IMR-90 (cell line): ENCODE measurements at places on chromosomes 12 and 14. TPM values are rescaled to one million over a fixed set of nuclear protein-coding genes. Genes with fewer than 3 reads are reported as not detected.

- DNase-seq, result no peak
- no peak overlapping the region for H3K4me3 ChIP-seq
- H3K27me3 ChIP-seq, result no peaks in the 10 kb centered on the region
- no peaks in the 10 kb centered on the region for H3K4me1 ChIP-seq
- H3K36me3 ChIP-seq, result peaks cover 26% of the 10 kb centered on the region
- H3K27ac ChIP-seq, result no peak overlapping the region
Measured at GRCh38 chr12:870378-870777, 79.1 kb downstream of the RAD52 start.

- no peak overlapping the region for H3K4me3 ChIP-seq
- H3K27ac ChIP-seq, result no peak overlapping the region
- peaks cover 26% of the 10 kb centered on the region for H3K36me3 ChIP-seq
Measured at GRCh38 chr14:69234106-69234505, 25.9 kb upstream of the GALNT16 start.

DNA sequence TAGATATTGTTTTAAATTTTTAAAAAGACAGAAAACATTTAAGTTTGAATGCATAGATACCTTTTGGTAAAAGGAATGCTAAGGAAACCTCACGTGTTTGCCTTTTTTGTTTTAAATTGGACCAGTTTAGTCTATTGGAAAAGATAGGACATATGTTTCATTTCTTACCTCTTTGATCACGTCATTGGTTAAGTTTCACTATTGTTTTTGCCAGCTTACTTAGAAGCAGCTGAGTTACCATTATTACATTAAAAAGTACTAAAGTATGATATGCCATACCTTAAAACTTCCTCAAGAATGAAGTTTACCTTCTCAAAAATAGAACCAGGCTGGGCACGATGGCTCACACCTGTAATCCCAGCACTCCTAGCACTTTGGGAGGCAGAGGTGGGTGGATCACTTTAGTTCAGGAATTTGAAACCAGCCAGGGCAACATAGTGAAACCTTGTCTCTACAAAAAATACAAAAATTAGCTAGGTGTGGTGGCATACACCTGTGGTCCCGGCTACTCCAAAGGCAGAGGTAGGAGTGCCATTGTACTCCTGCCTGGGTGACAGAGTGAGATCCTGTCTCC, 54.4 kb downstream of the SRGAP1 start:
- no peak overlapping the region for H3K4me3 ChIP-seq
- no peak overlapping the region for H3K27ac ChIP-seq
- DNase-seq, result no peak
- H3K27me3 ChIP-seq, result no peaks in the 10 kb centered on the region
- peaks cover 10% of the 10 kb centered on the region for H3K4me1 ChIP-seq
- H3K36me3 ChIP-seq, result no peaks in the 10 kb centered on the region

DNA sequence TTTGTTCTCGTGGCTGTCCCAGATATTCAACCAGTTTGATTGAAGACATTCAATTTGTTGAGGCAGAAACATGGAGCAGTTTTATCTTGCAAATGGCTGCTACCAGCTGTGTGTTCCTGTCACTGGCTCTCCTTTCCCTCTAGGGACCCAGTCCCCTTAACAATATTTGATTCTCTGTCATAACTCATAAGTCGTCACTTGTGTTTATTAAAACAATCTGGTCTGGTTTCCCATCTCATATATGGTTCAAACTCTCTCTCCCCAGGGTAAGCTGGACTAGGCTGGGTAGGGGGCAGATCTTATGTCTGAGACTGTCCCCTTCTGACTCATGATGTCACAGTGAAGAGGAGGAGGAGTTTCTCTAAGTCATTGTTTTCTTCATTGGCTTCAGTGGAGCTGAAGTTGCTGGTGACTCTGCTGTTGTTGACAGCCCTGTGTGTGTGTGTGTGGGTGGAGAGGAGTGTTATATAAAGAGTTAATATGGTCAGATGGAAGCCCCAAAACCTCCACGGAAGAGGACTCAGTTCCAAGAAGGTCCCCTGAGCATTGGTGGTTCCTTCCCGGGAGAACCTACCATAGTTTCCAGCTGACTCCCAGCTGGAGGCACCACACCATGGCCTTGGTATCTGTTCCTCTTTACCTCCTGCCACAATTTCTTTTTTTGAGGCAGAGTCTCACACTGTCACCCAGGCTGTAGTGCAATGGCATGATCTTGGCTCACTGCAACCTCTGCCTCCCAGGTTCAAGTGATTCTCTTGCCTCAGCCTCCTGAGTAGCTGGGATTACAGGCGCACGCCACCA, 16.1 kb upstream of the GNG2 start:
- peaks cover 3% of the 10 kb centered on the region; the same call in 1 of the 2 replicates for H3K4me1 ChIP-seq
- H3K36me3 ChIP-seq, result no peaks in the 10 kb centered on the region
- no peak overlapping the region for H3K27ac ChIP-seq
- H3K27me3 ChIP-seq, result no peaks in the 10 kb centered on the region

DNA sequence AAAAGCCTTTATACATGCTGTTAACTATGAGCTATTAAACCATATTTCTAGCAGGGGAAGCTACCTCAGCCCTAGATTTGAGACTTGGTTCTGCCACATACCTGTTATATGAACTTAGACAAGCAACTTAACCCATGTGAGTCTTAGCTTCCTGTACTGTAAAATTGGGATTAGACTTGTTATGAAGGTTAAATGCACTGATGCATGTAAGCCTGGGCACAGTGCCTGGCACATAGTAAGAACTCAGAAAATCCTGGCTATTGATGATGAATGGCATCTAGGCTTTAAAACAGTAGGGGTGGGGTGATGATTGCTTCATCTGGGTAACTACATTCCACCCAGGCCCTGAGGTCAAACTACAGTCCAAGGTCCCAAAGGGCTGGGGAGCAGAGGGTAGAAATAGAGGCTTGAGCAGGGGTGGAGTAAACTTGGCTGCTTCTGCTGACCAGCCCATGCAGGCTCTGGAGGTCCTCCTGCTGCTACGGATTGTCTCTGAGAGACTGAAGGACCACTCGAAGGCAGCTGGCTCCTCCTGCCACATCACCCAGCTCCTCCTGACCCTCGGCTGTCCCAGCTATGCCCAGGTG, 11.3 kb downstream of the ESPL1 start:
- DNase-seq, result no peak
- peaks cover 18% of the 10 kb centered on the region for H3K36me3 ChIP-seq
- no peaks in the 10 kb centered on the region for H3K27me3 ChIP-seq
- H3K27ac ChIP-seq, result no peak overlapping the region

- H3K4me1 ChIP-seq, result no peaks in the 10 kb centered on the region
- no peak for DNase-seq
- no peak overlapping the region for H3K4me3 ChIP-seq
- H3K36me3 ChIP-seq, result no peaks in the 10 kb centered on the region
- no peaks in the 10 kb centered on the region for H3K27me3 ChIP-seq
Measured at GRCh38 chr14:48005986-48006385, 330.6 kb upstream of the MDGA2 start.

- no peaks in the 10 kb centered on the region for H3K36me3 ChIP-seq
- peak; percentile 7 for DNase-seq
- H3K4me3 ChIP-seq, result peak overlapping the region; percentile 99
- peak overlapping the region; percentile 97 for H3K27ac ChIP-seq
- no peaks in the 10 kb centered on the region for H3K27me3 ChIP-seq
Measured at GRCh38 chr12:123363390-123363739, 1.3 kb downstream of the SBNO1 start.

- H3K27ac ChIP-seq, result no peak overlapping the region
- H3K4me1 ChIP-seq, result no peaks in the 10 kb centered on the region
- DNase-seq, result no peak
- H3K4me3 ChIP-seq, result no peak overlapping the region
- peaks cover 4% of the 10 kb centered on the region for H3K27me3 ChIP-seq
- H3K36me3 ChIP-seq, result no peaks in the 10 kb centered on the region
Measured at GRCh38 chr12:94813314-94813713, 163.0 kb upstream of the TMCC3 start.

DNA sequence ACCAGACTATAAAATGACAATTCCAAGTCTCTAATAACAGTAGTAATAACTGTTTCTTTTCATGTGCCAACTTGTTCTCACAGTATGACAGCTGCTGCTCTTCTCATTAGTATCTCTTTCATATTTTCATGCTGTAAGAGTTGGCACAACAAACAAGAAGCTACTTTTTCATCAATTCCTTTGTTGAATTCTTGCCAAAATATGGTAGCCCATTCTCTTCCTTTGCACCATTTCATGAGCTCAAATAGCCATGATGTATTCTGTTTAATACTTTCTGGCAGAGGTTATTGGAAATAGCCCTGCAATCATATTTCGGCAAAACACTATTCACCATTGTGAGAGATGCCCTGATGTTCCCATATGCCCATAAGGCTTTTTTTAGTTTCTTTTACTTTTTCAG, 1100.7 kb downstream of the TRHDE start:
- no peaks in the 10 kb centered on the region for H3K27me3 ChIP-seq
- H3K27ac ChIP-seq, result no peak overlapping the region
- H3K36me3 ChIP-seq, result no peaks in the 10 kb centered on the region
- H3K4me3 ChIP-seq, result no peak overlapping the region

GRCh38 chr14:99880651-99881420, 87.6 kb downstream of the EML1 start:
- H3K4me3 ChIP-seq, result no peak overlapping the region
- 0 out of 2 replicates have a peak, but pooled peaks cover 2% of the 10 kb centered on the region for H3K36me3 ChIP-seq
- H3K4me1 ChIP-seq, result peaks cover 15% of the 10 kb centered on the region
- DNase-seq, result peak; percentile 35
- H3K27me3 ChIP-seq, result no peaks in the 10 kb centered on the region

GRCh38 chr14:92846162-92846897, 52.2 kb downstream of the GOLGA5 start:
- H3K4me1 ChIP-seq, result peaks cover 2% of the 10 kb centered on the region; the same call in 1 of the 2 replicates

GRCh38 chr14:24921903-24922302, 128.0 kb downstream of the STXBP6 start:
- H3K36me3 ChIP-seq, result no peaks in the 10 kb centered on the region
- H3K4me1 ChIP-seq, result peaks cover 4% of the 10 kb centered on the region; the same call in 1 of the 2 replicates
- no peak overlapping the region for H3K27ac ChIP-seq
- DNase-seq, result peak; percentile 60
- H3K4me3 ChIP-seq, result no peak overlapping the region

- no peak for DNase-seq
- no peaks in the 10 kb centered on the region for H3K36me3 ChIP-seq
- H3K4me1 ChIP-seq, result no peaks in the 10 kb centered on the region
- H3K27me3 ChIP-seq, result no peaks in the 10 kb centered on the region
- H3K27ac ChIP-seq, result no peak overlapping the region
- H3K4me3 ChIP-seq, result no peak overlapping the region
Measured at GRCh38 chr12:18521461-18521860, 216.4 kb downstream of the PLCZ1 start.

GRCh38 chr14:66496911-66497310, 10.7 kb downstream of the CCDC196 start:
- no peaks in the 10 kb centered on the region for H3K36me3 ChIP-seq
- no peak for DNase-seq
- no peak overlapping the region for H3K4me3 ChIP-seq
- no peak overlapping the region for H3K27ac ChIP-seq
- no peaks in the 10 kb centered on the region; the same call in 1 of the 2 replicates for H3K27me3 ChIP-seq

The COA8 gene
- total RNA-seq, result 12.2 and 20.6 TPM in 2 replicates

The SERPINA4 gene
- not detected in 2 replicates for total RNA-seq

The C1R gene
- 19.4 and 38.4 TPM in 2 replicates for total RNA-seq

The CFAP251 gene
- 9.1 and 9.4 TPM in 2 replicates for total RNA-seq

The RTL1 gene
- total RNA-seq, result not detected in 2 replicates

The EFS gene
- 2.2 and 2.5 TPM in 2 replicates for total RNA-seq

The TAS2R14 gene
- total RNA-seq, result 2.0 and 3.9 TPM in 2 replicates
